ENCODE measurements at places on chromosomes 2 and 18.

DNA sequence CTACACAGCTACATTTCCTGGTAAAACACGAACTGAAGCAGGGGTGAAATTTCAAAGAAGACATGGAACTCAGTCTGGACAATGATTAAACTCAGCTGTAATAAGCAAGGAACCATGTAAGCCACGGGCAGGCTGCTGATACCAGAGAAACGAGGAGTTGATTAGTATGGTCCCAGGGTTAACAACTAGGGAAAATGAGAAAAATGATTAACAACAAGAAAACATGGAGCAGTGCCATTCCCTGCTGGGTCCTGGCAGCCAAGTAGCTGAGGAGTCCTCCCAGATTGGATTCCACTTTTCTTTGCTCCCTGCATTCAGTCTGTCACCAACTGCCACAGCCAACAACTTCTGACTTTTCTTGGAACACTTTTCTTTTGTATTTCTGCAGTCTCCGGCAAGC, 517.0 kb upstream of the KLHL29 start:
- no peak for DNase-seq

DNA sequence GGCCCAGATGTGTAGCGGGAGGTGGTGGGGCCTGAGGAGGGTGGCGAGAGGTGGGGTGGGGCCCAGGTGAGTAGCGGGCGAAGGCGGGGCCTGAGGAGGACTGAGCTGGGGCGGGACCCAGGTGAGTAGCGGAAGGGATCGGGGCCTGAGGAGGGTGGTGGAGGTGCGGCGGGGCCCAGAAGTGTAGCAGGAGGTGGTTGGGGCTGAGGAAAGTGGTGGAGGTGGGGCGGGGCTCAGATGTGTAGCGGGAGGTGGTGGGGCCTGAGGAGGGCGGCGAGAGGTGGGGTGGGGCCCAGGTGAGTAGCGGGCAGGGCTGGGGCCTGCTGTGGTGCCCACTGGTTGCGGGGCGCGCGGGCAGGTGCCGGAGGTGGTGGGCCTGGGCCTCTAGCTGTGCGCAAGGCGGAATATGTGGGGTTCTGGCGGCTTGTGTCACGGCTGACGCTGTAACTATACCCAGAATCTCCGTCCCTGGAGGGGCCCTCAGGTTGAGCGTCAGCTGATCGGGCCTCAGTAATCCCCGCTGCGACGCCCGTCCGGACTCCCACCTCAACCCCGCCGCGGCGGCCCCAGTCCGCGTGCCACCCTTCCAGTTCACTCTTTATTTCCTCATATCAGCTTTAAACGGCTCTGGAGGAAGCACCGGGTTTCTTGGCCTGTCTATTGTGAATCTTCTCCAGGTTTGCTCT, 866 bp upstream of the SF3B6 start:
- DNase-seq, result no peak

GRCh38 chr2:67670747-67671183, 273.6 kb downstream of the ETAA1 start:
- DNase-seq, result no peak

- no peak for DNase-seq
These were observed 453.9 kb upstream of the TRIB2 start for GRCh38 chr2:12262681-12263436.

- no peak for DNase-seq
These were observed 44.8 kb downstream of the PAX8 start for GRCh38 chr2:113233593-113234550.

- DNase-seq, result no peak
These were observed 125.8 kb upstream of the GAREM1 start for GRCh38 chr18:32596501-32596900.

GRCh38 chr2:99154643-99155536, at the start of the genes LIPT1 and TSGA10:
TSS of gene LIPT1 (plus strand) at chr2:99154967. CDS start at chr2:99161958, 6,991 bp downstream.
TSS of gene TSGA10 (minus strand) at chr2:99154942. CDS start at chr2:99109439, 45,503 bp downstream.
- peak; percentile 72 for DNase-seq

GRCh38 chr18:6498289-6498856, 83.7 kb upstream of the L3MBTL4 start:
- no peak for DNase-seq

- DNase-seq, result no peak
These were observed 287.0 kb downstream of the ALPK2 start for GRCh38 chr18:58341916-58342315.

DNA sequence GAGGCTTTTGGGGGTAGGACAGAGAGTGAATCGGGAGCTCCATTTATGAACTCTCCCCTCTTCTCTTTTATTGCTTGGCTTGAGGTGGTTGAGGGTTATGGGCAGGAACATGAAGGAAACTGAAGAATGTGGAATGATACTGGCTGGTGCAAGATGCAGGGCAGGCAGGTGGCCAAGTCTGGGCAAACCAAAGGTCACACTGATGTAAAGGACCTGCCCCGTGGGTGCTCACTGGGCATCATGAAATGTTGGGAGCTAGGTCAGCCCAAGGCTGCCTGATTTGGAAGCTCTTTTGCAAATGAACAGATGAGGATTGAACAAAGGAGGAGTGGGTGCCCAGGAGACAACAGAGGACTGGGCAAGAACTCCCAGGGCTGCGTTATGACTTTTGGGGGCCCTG, 328.9 kb downstream of the CLIP4 start:
- DNase-seq, result no peak

DNA sequence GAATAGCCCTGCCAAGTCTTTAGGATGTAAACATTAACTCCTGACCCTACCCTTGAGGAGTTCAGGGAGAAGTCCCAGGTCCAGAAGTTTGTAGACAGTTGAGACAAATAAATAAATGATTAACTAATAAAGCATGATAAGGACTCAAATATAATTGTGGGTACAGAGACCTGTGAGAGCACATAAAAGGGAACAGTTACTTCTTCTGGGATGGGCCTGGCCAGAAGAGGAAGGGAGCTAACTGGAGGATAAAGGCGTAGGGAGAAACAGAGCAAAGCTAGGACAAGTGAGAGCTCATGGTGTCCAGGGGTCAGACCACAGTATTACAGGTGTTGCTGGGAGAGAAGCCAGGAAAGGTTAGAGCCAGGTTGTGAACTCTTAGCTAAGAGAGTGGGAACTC, 3.0 kb downstream of the LCLAT1 start:
- DNase-seq, result no peak
